ENCODE measurements at places on chromosomes 11 and 22. TPM values are rescaled to one million over a fixed set of nuclear protein-coding genes. Genes with fewer than 3 reads are reported as not detected.

DNA sequence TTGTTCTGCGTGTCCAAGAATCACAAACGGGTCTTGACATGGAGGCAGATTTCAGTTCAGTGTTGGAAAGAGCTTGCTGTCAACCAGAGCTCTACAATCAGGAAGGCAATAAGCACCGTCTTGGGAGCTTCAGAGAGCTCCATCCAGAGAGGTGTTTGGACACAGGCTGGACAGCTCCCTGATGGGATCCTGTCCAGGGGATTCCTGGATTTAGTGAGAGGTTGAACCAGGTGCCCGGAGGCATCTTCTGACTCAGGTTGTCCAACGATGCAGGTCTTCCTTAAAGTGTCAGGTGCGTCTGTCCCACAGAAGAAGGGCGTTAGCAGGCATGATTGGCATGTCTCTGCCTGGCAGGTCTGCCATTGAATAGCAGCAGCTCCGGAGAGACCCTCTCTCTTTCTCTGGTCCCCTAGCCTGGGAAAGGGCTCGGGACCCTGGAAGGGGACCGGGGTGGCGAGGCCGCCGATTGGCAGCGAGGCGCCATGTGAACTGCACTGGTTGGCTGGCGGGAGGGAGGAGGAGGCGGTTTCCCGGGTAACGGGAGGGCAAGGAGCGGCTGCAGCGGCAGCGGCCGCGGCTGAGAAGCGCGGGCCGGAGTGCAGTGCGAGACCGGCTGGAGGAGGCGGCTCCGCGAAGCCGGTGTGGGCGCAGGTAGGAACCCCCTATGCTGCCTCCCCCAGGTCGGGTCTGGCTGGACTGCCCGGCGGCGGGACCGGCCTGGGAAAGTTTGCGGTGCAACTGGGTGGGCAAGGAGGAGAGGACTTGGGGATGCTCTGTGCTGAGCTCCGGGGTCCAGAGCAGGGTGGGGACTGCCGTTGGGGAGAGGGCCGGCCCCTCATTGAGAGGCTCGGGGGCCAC is 104.1 kb upstream of the E2F8 start:
- H3K27ac ChIP-seq: no peak overlapping the region
- peaks cover 79% of the 10 kb centered on the region for H3K27me3 ChIP-seq
- H3K36me3 ChIP-seq: peaks cover 2% of the 10 kb centered on the region
- DNase-seq: no peak
- H3K4me1 ChIP-seq: peaks cover 5% of the 10 kb centered on the region

DNA sequence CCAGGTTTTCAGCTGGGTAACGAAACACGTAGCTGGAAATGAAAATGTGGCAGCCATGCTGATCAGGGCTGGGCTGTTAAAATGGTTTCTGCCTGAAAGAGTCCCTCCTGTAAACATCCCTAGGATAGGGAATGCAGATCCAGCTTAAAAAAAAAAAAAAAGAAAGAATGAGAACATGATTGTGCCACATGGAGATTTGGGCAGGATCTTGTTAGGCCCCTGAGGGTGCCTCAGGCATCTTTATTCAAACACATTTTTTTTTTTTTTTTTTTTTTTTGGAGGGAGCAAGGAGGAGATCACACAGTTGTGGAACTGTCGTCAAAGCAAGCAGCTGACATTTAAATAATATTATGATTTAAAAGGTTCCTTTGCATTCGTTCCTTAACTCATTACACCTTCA is 900.3 kb downstream of the OPCML start:
- H3K27ac ChIP-seq: no peak overlapping the region
- no peaks in the 10 kb centered on the region for H3K4me1 ChIP-seq
- no peaks in the 10 kb centered on the region for H3K27me3 ChIP-seq
- H3K4me3 ChIP-seq: no peak overlapping the region
- DNase-seq: no peak

GRCh38 chr11:44408141-44408540 is 98.2 kb upstream of the ALX4 start:
- DNase-seq: no peak
- no peak overlapping the region for H3K27ac ChIP-seq
- H3K27me3 ChIP-seq: peaks cover 18% of the 10 kb centered on the region
- no peaks in the 10 kb centered on the region for H3K4me1 ChIP-seq
- no peaks in the 10 kb centered on the region for H3K36me3 ChIP-seq
- no peak overlapping the region for H3K4me3 ChIP-seq

GRCh38 chr11:66124564-66124963 is 54.5 kb downstream of the PACS1 start:
- DNase-seq: no peak
- peaks cover 50% of the 10 kb centered on the region for H3K4me1 ChIP-seq
- H3K27ac ChIP-seq: no peak overlapping the region
- H3K27me3 ChIP-seq: no peaks in the 10 kb centered on the region
- peaks cover 3% of the 10 kb centered on the region for H3K36me3 ChIP-seq
- no peak overlapping the region for H3K4me3 ChIP-seq

DNA sequence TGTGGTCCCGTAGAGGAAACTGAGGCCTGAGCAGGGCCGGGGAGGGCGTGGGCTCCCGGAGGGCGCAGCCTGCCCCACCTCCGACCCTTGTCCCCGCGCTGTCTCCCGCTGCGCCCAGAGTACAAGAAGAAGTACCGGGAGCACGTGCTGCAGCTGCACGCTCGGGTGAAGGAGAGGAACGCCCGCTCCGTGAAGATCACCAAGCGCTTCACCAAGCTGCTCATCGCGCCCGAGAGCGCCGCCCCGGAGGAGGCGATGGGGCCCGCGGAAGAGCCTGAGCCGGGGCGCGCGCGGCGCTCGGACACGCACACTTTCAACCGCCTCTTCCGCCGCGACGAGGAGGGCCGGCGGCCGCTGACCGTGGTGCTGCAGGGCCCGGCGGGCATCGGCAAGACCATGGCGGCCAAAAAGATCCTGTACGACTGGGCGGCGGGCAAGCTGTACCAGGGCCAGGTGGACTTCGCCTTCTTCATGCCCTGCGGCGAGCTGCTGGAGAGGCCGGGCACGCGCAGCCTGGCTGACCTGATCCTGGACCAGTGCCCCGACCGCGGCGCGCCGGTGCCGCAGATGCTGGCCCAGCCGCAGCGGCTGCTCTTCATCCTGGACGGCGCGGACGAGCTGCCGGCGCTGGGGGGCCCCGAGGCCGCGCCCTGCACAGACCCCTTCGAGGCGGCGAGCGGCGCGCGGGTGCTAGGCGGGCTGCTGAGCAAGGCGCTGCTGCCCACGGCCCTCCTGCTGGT is 1.9 kb downstream of the NLRP6 start:
- peak; percentile 59 for DNase-seq
- no peak overlapping the region for H3K27ac ChIP-seq
- peak overlapping the region; percentile 72 for H3K4me3 ChIP-seq
- peaks cover 61% of the 10 kb centered on the region for H3K27me3 ChIP-seq

DNA sequence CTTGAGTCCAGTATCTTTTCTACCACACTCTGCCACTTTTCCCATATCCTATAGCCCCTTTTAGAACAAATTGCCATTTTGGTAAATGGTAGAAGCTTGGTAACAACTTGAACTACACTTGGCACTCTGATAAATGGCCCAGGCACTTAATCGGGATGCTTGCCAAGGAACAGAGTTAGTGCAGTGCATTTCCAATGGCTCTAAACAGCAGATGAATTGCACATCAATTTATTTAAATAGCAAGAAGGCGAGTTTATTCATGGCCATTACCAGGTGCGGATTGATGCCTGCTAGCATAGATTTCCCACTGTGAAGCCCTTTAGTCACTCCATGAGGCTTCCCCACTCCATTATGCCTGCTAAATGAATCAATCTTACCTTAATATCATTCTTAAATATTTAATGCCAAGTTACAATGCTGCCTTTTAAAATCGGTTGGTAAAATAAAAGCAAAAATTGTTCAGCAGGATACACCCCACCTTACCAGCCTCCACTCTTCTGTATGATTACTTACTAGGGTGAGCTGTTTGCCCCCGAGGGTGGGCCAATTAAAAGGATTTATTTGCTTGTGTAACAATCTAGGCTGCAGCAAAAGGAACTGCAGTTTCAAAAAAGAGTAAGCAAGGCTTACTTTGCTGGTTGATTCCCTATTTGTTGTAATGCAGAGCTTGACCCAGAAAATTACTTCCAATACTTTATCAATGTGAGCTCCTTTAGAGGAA is 136.0 kb upstream of the ARHGAP42 start:
- H3K27ac ChIP-seq: no peak overlapping the region
- no peaks in the 10 kb centered on the region for H3K4me1 ChIP-seq
- no peaks in the 10 kb centered on the region for H3K27me3 ChIP-seq
- no peak overlapping the region for H3K4me3 ChIP-seq

- no peak overlapping the region for H3K4me3 ChIP-seq
- H3K4me1 ChIP-seq: peaks cover 8% of the 10 kb centered on the region
- peak; percentile 78 for DNase-seq
- H3K36me3 ChIP-seq: no peaks in the 10 kb centered on the region
These were observed 9.8 kb upstream of the FAM111B start for GRCh38 chr11:59097113-59097708.

- H3K4me1 ChIP-seq: no peaks in the 10 kb centered on the region
- H3K4me3 ChIP-seq: no peak overlapping the region
- no peaks in the 10 kb centered on the region for H3K36me3 ChIP-seq
- DNase-seq: no peak
These were observed 39.3 kb upstream of the PICALM start for GRCh38 chr11:86108191-86108590.

DNA sequence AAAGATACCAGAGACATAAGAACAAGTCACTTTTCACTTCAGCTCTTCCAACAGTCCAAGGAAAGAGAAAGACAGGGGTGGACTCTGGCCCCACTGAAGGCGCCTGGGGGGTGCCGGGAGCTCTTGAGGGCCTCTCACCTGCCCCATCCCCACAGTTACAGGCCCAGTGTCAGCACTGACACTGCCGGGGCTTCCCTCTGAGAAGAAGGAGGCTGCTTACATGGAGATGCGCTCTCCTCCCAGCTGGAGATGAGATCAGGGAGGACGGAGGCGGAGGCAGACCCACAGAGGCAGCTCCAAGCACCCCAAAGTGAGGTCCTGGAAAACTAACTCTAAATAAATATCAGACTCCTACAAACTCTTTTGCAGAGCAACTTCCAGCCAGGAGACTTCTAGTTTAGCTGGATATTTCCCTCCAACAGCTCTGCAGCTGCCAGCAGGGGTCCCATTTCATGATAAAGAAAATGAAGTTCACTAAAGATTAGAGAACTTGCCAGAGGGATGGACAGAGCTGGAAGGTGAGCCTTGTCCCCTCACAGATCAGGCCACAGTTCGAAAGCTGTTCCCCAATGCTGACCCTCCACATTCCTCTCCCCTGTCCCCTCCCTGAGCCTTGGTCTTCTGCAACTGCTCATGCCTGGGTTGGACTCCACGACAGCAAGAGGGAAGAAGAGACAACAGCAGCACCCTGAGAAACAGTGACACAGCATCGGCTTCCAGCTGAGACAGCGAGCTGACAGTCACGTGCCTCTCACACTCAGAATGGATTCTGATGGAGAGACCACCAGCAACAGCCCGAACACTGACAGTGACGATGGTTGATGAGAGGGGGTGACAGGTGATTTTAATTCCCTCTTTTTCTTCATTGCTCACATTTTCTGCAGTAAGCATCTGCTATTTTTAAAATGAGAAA is 5.8 kb downstream of the CARS1 start:
- H3K4me3 ChIP-seq: no peak overlapping the region
- H3K27ac ChIP-seq: peak overlapping the region; percentile 97
- no peaks in the 10 kb centered on the region for H3K27me3 ChIP-seq
- no peak for DNase-seq
- H3K36me3 ChIP-seq: peaks cover 22% of the 10 kb centered on the region

- no peaks in the 10 kb centered on the region for H3K4me1 ChIP-seq
- DNase-seq: no peak
- H3K27ac ChIP-seq: no peak overlapping the region
These were observed 67.7 kb upstream of the ANO3 start for GRCh38 chr11:26264266-26264665.

- peaks cover 3% of the 10 kb centered on the region for H3K27me3 ChIP-seq
- no peak overlapping the region for H3K4me3 ChIP-seq
- no peaks in the 10 kb centered on the region for H3K4me1 ChIP-seq
- no peak for DNase-seq
- no peaks in the 10 kb centered on the region for H3K36me3 ChIP-seq
These were observed 14.2 kb upstream of the PIK3C2A start for GRCh38 chr11:17221968-17222367.

DNA sequence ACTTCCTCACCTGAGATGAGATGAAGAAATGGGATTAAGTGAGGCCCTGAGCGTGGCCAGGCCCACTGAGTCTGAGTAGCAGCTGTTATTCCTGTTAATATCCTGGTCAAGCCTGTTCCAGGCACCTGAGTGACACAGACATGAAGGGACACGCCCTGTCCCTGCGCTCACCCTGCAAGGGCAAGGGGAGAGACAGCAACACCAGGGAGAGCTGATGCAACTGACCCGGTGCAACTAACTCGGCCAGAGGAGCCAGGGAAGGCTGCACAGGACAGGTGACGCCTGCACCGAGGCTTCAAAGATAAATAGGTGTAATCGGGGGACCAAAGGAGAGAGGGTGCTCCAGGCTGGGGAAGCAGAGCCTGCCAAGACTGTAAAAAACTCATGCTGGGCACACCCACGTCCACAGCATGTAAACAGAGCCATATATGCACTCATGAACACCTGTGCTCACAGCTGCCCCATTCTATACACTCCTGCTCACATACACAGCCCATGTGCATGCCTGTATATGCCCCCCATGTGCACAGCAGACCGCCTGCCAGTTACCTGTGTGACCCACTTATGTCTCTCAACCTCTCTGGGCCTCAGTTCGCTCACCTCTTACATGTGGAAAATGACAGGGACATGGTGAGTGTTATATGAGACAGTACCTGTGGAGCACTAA is 22.8 kb upstream of the GCAT start:
- H3K36me3 ChIP-seq: no peaks in the 10 kb centered on the region
- no peak for DNase-seq
- H3K27me3 ChIP-seq: no peaks in the 10 kb centered on the region

- H3K27me3 ChIP-seq: no peaks in the 10 kb centered on the region
- H3K36me3 ChIP-seq: peaks cover 11% of the 10 kb centered on the region
These were observed 51.1 kb downstream of the MCM5 start for GRCh38 chr22:35450824-35451569.

The APOA1 gene
- not detected for total RNA-seq

The SEPTIN3 gene
- total RNA-seq: 1.2 TPM

Data from activated CD8-positive, alpha-beta memory T cell treated with anti-CD3 and anti-CD28 coated beads, Interleukin-2, amount 10 ng/mL, durations not matched to agents 7 days and 5 days (primary cell).